ENCODE measurements at places on chromosomes 13 and 19. TPM values are rescaled to one million over a fixed set of nuclear protein-coding genes. Genes with fewer than 3 reads are reported as not detected.

SYT3 gene
- total RNA-seq: 0.19 TPM

LILRA6 gene
- not detected for total RNA-seq

KLK4 gene
- not detected for total RNA-seq

IL4I1 gene
- total RNA-seq: not detected

IGFL4 gene
- total RNA-seq: not detected

ZNF808 gene
- 22.0 TPM for total RNA-seq

ESD gene
- 76.3 TPM for total RNA-seq

POSTN gene
- total RNA-seq: 108 TPM

C1QTNF9B gene
- total RNA-seq: 1.5 TPM

GRCh38 chr13:20263393-20264044, 31.4 kb upstream of the GJB6 start:
- DNase-seq: no peak

- no peak for DNase-seq
These were observed 6.2 kb upstream of the FUT3 start for GRCh38 chr19:5857203-5858081.

DNA sequence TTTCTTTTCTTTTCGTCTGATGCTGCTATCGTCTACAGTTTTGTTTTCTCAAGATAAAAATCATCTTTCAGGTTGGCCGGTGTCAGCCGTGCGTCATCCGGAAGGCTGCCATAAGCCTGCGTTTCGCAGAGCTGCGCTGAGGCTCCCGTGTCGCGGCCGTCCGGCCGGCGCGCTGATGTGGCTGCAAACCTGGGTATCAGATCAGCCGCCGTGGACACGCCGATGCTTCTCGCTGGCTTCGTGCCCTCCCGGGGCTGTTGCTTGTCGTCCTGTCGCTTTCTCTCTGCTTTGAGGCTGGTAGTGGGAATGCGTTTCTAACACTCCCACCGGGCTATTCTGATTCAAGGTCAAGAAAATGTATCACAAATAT, 45.9 kb upstream of the TFDP1 start:
- DNase-seq: no peak

DNA sequence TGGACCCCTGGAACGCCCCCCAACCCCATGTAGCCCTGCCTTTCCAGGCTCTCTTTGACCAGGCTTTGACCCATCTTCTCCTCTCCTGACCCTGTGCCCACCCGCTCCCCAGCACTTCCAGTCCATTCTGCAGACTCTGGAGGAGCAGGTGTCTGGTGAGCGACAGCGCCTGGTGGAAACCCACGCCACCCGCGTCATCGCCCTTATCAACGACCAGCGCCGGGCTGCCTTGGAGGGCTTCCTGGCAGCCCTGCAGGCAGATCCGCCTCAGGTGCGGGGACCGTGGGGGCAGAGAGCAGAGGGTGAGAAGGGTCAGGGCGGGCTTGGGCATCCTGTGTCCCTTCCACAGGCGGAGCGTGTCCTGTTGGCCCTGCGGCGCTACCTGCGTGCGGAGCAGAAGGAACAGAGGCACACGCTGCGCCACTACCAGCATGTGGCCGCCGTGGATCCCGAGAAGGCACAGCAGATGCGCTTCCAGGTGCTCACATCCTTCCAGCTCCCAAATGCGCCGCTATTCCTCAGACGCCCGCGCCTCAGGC, 6.1 kb downstream of the APLP1 start:
- DNase-seq: no peak

DNA sequence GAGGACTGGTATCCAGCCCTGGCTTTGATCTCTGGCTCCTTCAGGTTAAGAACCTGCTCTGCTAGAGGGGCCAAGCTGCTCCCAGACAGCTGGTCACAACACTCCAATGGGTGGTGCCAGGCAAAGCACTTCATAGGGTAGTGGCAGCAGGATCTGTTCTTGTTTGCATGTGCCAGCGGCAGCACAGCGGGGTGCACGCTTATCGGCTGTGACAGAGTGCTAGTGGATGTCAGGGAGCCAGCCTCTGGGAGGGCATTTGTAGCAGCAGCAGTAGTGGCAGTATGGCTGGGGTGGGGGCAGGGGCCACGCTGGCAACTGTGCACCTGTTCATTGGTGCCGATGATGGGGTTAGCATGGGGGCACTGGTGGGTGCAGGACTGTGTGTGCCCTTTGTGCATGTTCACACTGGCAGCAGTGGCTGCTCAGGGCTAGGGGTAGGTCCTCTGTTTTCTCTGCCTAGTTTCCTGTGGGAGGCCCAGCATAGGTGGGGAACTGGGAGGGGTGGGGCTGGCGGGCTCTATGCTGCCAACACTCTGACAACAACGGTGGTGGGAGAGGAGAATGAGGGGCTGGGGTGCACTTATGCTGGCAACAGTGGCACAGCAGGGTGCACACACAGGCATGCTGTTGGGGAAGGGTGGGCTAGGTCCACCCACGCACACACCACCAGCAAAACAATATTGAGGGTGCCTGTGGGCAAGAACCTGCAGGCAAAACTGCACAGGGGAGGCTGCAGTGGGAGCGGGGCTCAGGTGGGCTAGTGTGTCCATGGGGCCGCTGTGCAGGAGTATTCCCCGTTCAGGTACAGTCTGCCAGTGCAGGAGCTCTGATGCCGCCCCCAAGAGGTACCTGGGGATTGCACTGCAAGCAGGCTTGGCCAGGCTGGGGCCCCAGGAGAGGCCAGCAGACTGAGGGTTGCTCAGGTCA, 19.3 kb downstream of the AP1M1 start:
- DNase-seq: no peak

GRCh38 chr13:113495494-113496210, 5.1 kb upstream of the DCUN1D2 start:
- no peak for DNase-seq

DNA sequence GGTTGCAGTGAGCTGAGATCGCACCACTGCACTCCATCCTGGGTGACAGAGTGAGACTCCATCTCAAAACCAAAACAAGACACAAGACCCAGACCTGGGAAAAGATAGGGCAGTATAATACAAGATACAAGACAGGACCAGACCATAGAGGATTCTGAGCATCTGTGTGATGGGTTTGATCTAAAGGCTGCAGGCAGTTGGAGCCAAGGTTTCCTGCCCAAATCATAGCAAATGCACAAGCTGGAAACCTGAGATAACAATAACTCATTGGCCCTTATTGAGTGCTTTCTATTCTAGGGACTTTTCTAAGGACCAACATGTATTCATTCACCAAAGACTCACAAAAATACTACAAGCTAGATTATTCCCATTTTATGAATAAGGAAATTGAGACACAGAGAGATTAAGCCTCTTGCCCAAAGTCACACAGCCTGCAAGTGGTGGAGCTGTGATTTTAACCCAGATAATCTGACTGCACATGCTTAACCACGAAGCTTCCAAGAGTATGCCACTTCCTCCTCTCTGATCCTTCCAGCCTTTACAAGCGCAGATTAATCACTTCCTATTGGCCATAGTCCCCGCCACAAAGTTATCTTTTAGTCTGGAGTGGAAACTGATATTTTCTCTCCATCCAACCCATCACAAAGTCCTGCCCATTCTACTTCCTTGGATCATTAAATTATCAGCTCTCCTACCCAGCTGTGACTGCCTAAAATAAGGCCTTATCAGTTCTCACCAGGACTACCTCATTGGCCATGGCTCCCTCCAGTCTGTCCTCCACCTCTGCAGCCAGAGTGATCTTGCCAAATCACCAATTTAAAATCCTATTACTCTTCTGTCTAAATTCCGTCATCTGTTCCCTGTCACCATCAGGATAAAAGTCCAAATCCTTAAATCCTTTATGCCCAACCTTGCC, 147.2 kb downstream of the FLT1 start:
- no peak for DNase-seq

GRCh38 chr13:111040830-111041229, 74.3 kb upstream of the ARHGEF7 start:
- no peak for DNase-seq

GRCh38 chr19:35613574-35613973, 1.0 kb downstream of the HAUS5 start:
- DNase-seq: no peak

DNA sequence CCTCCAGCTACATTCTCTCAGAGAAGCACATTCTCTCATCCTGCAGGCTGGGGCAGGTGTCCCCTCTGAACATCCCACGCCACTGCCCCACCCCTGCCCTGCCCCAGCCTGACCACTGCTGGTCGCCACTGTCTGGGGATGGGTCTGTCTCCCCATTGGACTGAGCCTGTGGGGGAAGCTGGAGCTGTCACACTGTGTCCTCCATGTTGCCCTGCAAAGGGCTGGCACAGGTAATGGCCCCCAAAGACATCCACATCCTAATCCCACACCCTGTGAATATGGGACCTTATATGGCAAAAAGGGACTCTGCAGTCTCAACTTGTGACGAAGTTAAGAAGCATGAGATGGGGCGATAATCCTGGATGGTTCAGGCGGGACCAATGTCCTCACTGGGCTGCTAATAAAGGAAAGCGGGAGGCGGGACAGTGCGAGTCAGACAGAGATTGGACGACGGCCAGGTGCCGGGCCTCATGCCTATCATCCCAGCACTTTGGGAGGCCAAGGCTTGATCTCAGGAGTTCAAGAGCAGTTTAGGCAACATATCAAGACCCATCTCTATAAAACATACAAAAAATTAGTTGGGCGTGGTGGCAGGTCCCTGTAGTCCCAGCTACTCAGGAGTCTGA, 9.1 kb downstream of the AP2S1 start:
- peak; percentile 83 for DNase-seq

GRCh38 chr19:46863818-46864629, 3.2 kb downstream of the ARHGAP35 start:
- no peak for DNase-seq

- DNase-seq: no peak
These were observed 1.8 kb upstream of the SHD start for GRCh38 chr19:4277191-4277696.

DNA sequence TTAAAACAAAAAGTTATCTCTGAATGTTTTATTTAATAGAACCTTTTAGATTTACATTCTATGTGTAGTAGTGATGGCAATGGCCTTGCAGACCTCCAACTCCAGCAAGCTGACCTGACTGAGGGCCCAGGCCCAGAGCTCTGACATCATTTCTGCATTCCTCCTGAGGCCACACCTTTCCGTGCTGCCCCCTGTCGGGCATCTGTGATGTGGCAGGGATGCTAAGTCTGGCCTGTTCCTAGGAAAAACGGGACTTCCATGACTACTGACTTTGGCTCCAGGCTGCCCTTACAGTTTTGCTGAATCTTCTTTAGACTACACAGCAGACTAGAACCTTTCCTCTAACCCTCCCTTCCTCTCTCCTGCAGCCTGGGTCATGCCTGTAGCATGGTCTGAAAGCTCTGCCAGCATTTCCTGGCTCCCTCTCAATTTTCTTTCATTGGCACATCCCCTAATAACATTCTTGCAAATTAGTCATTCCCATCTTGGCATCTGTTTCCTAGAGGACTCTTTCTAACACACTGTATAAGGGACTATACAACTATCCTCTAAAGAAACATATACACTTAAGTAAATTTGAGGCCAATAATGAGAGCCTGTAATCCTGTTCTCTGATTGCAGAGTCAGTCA, 249.1 kb downstream of the GPC5 start:
- no peak for DNase-seq

DNA sequence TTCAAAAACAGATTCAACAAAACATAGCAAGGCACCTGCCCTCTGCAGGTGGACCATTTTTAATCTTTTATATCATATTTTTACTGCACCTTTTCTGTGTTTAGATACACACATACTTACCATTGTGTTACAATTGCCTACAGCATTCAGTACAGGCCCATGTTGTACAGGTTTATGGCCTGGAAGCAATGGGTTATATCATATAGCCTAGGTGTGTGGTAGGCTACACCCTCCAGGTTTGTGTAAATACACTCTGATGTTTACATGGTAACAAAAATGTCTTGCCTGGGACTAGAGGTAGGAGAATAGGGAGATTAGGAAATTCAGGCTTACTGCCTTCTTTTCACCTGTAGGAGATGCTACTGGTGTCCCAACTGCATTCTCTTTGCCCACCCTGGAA, 8.2 kb upstream of the UBAC2 start:
- no peak for DNase-seq

GRCh38 chr13:20428666-20429644, 96.7 kb downstream of the CRYL1 start:
- DNase-seq: no peak

- no peak for DNase-seq
These were observed 199.6 kb downstream of the SPRY2 start for GRCh38 chr13:80141123-80141849.

- DNase-seq: no peak
These were observed 451.2 kb downstream of the DCT start for GRCh38 chr13:94028234-94028633.

- DNase-seq: no peak
These were observed 573.0 kb upstream of the PCDH9 start for GRCh38 chr13:67803118-67803517.

- DNase-seq: no peak
These were observed 11.1 kb upstream of the NANOS3 start for GRCh38 chr19:13865571-13866462.

GRCh38 chr13:79621902-79622301, 140.9 kb downstream of the NDFIP2 start:
- DNase-seq: no peak

- DNase-seq: no peak
These were observed 8.8 kb upstream of the ZNF578 start for GRCh38 chr19:52444506-52444905.

- DNase-seq: no peak
These were observed 3.3 kb downstream of the NEK5 start for GRCh38 chr13:52125547-52125946.
